ENCODE measurements at places on chromosomes 6 and 20.

DNA sequence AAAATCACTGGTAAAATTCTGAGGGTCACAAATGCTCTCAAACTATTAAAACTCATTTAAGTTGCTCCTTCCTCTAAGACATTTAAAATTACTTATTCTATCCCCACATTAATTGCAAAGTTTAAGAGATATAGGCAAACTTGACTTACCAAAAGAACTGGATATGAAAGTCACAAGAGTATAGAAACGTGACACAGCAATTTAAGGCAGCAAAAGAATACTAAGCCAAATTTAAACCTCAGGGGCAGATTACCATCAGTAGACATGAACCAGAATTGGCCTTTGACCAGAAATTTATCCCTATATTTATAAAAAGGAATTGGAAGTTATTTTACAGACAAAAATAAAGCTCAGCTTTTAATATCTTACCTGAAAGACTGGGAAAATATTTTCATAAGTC, 56.0 kb downstream of the MAP3K7 start:
- DNase-seq, result no peak

- DNase-seq, result no peak
Observed at GRCh38 chr6:53363341-53364079, 14.8 kb upstream of the ELOVL5 start.

GRCh38 chr6:2842139-2842552, 483 bp upstream of the SERPINB1 start:
- DNase-seq, result no peak

DNA sequence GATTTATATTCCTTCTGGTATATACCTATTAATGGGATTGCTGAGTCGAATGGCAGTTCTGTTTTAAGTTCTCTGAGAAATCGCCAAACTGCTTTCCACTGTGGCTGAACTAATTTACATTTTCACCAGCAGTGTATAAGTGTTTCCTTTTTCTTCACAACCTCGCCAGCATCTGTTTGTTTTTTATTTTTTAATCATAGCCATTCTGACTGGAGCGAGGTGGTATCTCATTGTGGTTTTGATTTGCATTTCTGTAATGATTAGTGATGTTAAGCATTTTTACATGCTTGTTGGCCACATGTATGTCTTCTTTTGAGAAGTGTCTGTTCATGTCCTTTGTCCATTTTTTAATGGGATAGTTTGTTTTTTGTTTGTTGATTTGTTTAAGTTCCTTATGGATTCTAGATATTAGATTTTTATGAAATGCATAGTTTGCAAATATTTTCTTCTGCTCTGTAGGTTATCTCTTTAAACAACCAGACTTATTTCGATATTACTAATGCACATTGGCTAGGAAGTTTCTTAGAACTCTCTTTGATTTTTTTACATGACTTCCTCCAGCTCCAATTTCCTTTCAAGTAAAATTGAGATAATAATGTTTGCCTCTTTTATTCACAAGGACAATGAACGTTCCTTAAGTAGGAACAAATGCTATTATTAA, 12.2 kb upstream of the VNN1 start:
- no peak for DNase-seq

- DNase-seq, result no peak
Observed at GRCh38 chr6:2913621-2914317, 10.7 kb upstream of the SERPINB9 start.

DNA sequence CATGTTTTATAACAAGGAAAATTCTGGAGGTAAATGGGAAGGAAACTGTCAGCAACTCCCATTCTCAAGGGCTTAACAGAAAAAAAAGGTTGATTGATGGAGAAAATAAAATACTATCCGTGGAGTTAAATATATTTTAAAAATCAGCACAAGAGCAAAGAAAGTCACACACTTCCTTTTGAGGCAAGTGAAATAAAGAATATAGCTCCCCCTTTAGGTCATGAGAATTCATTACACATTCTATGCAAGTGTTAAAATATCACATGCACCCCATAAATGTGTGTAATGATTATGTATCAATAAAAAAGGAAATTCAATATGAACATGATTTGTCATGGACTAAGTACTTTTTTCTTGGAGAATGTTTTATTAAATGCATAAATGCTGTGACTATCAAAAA, 349.2 kb downstream of the TPBG start:
- DNase-seq, result no peak

- no peak for DNase-seq
Observed at GRCh38 chr6:26272171-26272637, 92.8 kb upstream of the BTN3A2 start.

GRCh38 chr6:36685926-36686667, 7.6 kb downstream of the CDKN1A start:
- DNase-seq, result no peak

DNA sequence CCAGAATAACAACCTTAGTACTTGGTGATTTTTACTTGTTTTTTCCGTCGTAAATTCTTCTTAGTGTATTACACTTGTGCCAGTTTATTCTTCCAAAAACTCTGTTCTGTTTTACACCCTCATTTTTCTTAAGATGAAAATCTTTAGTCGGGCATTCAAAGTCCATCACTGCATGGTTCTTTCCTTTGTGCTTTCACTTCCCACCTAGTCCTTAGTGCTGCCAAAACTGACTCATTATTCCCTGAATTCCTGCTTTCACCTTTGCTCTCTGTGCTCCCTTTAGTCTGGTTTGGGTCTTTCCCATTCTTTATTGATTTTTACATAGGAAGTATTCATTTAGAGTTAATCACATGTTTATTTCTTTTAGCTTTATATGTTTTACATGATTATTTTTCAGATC, 3.3 kb downstream of the TRMT11 start:
- DNase-seq, result no peak

GRCh38 chr6:27478141-27478705, 5.3 kb upstream of the ZNF184 start:
- no peak for DNase-seq

DNA sequence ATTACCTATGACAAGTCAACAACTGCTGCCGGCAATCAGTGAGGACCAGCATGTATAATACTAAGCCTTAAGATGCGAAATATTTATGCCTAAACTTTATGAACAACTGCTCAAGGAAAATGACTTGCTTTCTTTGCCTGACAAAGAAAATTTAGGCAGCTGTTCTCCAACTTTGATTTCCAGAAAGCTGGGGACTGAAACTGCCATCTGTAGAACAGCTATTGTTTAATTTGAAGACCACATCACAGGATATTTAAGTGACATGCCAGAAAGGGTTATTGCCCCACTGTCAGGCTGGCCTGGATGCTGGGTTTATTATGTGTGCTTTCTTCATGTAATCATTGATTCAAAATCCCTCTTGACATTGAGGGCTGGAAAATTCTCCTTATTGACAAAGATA, 153.9 kb upstream of the ENPP5 start:
- DNase-seq, result no peak

DNA sequence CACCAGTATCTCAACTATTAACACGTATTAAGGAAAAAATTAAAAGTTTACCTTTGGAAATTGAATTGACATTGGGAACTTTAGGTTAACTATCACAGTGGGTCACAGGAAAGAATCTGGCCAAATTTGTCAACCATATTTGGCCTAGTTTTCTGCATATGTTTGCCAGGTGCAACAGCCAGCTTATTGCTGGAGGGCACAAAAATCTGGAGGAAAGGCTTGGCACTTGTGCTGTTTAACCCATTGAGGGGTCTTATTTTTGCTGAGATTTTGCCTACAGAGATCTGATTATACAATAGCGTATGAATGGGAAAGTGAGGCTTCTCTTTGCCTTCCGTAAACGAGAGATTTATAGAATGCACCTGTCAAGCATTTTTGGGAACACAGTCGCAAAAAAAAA, 190.4 kb downstream of the PRL start:
- no peak for DNase-seq

DNA sequence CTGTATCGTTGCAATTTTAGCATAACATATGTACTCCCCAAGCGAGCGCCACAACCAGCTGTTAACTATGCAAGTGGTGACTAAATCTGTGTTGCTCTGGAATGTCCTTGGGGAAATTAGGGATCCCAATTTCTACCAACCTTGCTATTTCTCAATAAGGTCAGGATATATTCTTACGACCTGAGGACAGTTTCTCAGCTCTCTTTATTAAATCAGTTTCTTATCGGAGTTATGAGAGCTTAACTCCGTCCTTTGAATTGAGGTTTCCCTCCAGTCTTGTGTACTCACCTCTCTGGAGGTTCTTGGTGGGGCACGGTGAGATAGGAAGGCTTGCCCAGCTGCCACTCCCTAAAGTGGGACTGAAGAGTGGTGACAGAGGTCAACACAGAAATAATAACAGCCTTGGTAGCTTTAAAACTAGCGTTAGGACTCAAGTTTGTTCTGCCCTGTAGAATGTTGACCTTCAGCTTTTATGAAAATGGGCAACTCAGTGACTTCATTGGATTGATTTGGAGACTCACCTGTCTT, 694 bp downstream of the MRPS18B start:
- DNase-seq, result no peak

DNA sequence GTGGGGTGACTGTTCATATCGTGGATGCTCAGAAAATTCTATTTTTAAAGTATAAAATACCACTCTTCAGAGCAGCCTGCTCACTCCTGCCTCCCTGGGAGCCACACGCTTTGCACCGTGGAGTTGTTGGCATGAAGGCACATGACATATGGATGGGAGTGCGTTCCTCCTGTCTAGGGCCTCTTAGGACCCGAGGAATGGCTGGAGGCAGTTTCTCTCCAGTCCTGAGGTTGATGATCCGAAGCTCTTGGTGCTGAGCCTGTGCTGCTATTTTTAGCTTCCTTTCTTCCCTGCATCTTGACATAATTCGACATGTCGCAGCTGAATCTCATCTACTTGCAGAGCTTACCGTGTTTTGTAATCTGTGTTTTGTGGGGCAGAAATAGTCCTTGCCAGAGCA, 73.9 kb downstream of the PHACTR3 start:
- peak; percentile 38 for DNase-seq

DNA sequence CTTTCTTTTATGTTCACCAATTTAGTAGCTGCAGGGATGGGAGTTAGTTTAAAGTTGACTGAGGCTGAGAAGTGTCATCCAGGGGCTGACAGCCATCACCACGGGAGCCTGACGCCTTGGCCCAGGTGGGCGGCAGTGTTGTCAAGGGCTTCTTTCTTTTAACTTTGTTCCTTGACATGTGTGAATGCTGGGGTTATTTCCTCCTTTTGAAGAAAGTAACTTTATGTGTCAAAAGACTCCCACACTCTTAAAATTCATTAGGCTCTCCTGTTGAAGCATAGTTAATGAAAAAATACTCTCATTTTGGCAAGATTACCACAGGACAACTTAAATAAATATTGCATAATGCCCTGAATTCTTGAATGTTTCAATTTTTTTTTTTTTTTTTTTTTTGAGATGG, 50.0 kb downstream of the SASH1 start:
- no peak for DNase-seq

- DNase-seq, result no peak
Observed at GRCh38 chr6:121274666-121275295, 59.5 kb downstream of the TBC1D32 start.

DNA sequence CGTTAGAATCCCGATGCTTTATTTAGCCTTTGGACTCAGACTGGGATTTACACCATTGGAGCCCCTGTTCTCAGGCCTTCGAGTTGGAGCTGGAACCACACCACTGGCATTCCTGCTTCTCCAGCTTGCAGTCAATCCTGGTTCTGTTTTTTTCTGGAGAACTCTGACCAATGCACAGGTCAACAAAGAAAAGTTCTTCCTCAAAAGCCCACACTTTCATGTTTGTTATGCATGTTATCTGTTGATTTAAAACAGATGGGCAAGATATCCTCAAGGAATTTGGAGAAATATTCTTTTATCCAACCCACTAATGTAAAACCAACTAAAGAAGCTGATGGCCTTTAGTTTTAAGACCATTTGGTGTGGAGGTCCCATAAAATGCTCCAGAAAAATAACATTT, 205.7 kb downstream of the ANKRD60 start:
- DNase-seq, result no peak

DNA sequence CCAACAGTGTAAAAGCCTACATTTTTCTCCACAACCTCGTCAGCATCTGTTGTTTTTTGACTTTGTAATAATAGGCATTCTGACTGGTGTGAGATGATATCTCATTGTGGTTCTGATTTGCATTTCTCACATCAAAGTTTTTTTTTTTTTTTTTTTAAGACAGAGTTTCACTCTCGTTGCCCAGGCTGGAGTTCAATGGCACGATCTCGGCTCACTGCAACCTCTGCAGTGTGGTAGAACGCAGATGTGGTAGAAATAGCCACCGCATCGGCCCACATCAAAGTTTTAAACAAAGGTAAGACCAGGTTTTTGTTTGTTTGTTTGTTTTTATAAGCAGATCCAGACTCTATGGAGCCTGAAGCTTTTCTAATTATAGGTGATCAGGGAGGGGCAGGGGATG, 12.7 kb upstream of the PPP1R3G start:
- no peak for DNase-seq

DNA sequence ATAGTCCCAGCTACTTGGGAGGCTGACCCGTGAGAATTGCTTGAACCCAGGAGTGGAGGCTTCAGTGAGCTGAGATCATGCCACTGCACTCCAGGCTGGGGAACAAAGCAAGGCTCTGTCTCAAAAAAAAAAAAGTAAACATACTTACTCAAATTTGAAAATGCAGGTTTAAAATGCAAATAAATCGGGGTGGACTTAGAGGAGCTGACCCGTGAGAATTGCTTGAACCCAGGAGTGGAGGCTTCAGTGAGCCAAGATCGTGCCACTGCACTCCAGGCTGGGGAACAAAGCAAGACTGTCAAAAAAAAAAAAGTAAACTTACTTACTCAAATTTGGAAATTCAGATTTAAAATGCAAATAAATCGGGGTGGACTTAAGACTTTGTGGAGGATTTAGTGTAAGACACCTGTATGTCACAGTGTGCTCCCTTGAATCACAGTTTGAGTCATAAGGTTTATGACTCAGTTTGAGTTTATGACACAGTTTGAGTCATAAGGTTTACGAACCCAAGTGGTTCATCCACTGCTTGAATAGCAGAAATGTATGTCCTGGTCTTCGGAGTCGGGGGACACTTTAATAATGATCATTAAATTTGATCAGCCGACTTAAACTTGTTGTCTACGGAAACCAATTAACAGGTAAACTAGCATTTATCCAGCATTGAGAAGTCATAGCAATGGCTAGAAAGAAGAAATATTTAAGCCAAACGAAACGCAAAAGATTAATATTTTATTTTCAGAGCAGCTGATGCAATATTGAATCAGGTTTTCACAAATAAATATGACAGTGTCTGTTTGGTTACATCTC, 6.8 kb upstream of the MRPS10 start:
- DNase-seq, result no peak

GRCh38 chr6:160154471-160154870, 32.9 kb downstream of the SLC22A1 start:
- DNase-seq, result no peak

- DNase-seq, result no peak
Observed at GRCh38 chr6:15256538-15257271, 10.8 kb downstream of the JARID2 start.

- no peak for DNase-seq
Observed at GRCh38 chr6:167345348-167345747, 20.5 kb downstream of the TTLL2 start.

DNA sequence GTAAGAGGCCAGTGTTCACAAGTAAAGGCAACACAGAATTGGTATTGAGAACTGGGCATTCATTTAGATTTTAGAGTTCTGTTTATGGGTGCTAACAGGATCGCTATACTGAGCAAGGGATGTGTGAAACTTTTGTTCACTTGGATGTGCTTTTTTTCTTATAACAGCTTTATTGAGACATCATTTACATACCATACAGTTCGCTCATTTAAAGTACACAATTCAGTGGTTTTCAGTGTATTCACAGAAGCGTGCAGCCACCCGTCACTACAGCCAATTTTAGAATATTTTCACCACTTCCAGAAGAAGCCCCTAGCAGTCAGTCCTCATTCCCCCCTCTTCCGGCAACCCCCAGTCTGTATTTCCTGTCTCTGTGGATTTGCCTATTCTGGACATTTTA, 48.7 kb downstream of the GFRA4 start:
- DNase-seq, result no peak
